ENCODE measurements at places on chromosomes 1 and 21.

GRCh38 chr1:78565393-78565792, 54.9 kb upstream of the IFI44L start:
- DNase-seq: no peak

- no peak for DNase-seq
Measured at GRCh38 chr1:181144238-181144637, 55.7 kb downstream of the IER5 start.

- DNase-seq: no peak
Measured at GRCh38 chr1:172970186-172970585, 80.6 kb downstream of the TNFSF18 start.

DNA sequence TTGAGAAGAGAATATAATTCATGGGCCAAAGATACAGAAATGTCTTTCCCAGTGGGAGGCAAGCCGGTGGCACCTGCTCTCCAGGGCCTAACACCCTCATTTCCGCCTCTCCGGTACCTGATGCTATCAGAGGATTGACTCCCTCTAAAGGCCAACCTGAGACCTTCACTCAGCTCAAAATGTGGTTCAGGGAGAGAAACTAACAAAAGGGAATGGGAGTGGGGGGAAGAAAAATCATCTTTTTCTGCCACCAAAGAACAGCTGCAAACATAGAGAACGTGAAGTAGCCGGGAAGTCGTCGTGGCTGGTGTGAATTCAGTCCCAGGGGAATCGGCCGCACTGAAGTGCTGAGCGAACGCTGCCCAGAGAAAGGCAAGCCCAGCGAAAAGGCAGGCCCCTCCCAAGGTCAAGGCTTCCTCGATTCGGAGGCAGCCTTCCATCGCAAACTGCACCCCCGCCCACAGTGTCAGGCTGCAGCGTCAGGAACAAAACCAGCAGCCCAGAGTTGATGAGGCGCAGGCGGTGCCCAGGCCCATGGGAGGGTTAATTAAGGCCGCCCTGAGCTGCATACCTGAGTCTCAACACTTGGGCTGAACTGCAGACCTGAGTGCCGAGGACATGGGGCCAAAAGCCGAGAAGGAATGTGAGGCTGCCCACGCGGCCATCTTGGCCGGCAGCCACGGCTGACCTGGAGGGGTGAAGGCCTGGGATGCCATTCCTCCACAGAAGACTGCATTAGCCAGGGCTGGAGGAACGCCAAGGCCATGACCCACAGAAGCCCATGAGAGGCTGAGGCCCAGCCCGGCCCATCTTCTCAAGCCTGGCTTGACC, 160.2 kb downstream of the PSMG1 start:
- peak; percentile 91 for DNase-seq

DNA sequence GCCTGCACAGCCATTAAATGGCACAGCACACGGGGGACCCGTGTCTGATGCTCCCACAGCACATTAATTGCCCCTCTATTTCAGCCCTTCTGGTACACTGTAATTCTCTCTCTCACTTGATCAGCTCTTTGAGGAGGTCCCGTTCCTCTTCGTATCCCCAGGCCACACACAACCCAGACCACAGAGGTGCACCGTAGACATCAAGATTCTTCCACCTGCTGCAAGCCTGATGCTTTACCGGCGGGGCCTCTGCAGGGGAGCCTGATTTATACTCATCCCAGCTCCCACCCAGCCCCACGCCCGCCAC, 759 bp downstream of the SMYD3 start:
- no peak for DNase-seq

DNA sequence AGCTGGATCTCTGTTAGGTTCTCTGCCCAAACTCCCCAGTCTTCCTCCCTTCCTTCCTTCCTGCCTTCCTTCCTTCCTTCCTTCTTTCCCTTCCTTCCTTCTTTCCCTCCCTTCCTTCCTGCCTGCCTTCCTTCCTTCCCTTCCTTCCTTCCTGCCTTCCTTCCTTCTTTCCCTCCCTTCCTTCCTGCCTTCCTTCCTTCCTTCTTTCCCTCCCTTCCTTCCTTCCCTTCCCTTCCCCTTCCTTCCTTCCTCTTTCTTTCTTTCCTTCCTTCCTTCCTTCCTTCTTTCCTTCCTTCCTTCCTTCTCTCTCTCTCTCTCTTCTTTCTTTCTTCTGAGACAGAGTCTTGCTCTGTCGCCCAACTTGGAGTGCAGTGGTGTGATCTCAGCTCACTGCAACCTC, 8.7 kb upstream of the LSM10 start:
- no peak for DNase-seq

DNA sequence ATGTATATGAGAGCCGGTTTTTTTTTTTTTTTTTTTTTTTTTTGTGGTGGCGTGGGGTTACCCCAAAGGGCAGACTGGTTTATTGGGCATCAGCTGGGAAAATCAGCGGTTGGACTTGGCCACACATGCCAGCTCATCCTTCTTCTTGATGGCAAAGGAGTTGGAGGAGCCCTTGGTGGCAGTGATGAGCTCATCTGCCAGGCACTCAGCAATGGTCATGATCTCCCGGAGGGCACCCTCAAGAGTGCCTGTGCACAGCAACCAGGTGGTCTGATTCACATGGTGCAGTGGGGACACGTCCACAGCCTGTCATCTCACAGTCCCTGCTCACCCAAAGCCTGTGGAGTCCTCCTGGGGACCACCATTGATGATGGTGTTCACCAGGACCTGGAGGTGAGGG, 62.0 kb downstream of the MRPS6 start:
- no peak for DNase-seq

Measured in NCI-H1092 treated with DMSO at 0.1 percent for 48 hours (cell line).